ENCODE measurements at places on chromosomes 16 and 17.

GRCh38 chr16:54006693-54007092 is 279.9 kb downstream of the IRX3 start:
- no peak for DNase-seq

- no peak for DNase-seq
These were observed 55.3 kb upstream of the MTSS2 start for GRCh38 chr16:70740914-70741782.

DNA sequence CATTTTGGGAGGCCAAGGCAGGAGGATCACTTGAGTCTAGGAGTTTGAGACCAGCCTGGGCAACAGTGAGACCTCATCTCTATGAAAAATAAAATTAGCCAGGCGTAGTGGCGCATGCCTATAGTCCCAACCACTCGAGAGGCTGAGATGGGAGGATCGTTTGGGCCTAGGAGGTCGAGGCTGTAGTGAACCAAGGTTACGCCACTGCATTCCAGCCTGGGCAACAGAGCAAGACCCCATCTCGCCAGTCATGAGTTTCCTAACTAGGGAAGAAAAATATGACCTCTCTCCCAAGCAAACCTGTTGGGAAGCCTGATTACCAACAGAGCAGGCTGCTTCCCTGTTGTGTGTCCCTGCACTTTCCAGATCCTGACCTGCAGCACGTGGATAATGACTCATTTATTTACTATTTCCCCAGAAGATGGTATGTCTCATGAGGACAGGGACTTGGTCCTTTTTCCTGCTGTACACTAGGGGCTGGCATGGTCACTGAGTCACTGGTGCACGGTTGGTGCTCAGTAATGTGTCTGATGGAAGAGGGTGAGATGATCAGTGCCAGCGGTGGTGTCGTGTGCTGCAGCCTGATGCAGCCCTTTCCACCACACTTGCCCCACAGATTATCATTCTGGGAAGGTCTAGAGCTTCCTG is 30.8 kb downstream of the NMT1 start:
- DNase-seq = no peak

GRCh38 chr17:68613739-68614298 is 12.7 kb upstream of the FAM20A start:
- peak; percentile 72 for DNase-seq

GRCh38 chr16:49986351-49987124 is 38.5 kb upstream of the CNEP1R1 start:
- DNase-seq = no peak

DNA sequence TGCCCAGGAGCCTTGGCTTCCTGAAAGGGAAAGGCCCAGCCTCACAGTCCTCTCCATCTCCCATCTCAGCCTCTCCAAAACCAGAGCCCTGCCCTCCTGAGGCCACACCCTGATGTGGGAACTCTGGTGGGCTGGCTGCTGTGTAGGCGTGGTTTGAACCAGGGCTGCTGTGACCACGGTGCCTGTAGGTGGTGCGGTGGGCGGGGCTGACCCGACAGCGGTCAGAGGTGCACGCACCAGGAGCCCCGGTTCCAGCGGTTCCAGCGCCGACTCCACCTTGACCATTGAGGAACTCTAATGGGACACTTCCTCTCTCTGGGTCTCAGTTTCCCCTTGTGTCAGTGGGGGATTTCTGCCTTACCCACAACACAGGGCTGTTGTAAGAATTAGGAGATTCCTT is 2.4 kb downstream of the RAP1GAP2 start:
- DNase-seq = no peak

DNA sequence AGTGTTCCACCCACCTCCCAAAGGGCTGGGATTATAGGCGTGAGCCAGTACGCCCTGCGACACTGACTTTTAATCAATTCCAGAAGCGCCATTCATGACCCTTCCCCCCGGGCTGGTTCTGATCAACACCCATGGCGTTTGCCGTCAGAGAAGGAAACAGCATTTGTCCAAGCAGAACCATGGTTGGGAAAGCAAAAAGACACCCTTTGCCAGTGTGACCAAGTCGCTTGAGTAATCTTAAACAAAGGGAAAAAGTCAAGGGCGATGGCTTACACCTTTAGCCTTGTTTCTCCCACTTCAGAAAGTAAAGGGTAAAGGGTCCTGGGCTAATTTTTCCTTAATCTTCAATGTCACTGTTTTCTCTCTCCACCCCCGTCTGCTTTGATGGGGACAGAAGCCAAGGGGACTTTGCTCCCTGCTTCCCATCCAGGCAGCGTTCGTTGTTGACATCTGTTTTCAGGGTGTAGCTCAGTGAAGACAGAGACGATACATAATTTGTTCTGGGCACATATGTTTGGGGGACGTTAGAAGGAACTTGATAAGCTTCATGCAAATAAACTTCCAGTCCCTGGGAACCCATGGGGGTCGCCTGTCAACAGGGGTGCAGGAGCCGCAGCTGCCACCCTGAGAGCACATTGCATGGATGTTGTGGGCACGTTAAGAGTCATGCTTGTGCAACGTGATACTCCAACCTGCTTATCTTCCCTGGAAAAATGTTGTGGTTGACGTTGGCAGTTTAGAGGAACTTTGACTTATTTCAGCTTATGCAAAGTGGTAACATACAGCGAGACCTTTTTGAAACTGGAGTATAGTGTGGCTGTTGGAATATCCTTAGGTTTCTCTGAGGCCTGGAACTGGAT is 50.6 kb upstream of the TANGO6 start:
- no peak for DNase-seq

DNA sequence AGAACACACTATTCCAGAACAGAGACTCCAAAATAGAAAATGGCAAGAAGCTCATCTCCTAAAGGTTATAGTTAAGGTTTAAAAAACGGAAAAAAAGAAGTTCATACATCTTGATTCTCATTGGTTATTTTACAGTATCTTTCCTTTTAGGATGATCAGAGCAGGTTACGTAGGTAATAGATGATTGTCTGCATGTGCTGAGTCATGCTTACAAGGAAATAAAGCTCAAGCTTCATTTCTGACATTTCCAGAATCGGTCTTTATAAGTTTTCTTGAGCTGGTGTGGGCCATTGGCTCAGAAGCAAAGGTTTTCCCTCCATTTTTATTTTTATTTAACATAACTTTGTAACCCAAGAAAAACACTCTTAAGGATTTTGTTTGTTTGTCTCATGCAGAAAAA is 1030.3 kb upstream of the CDH8 start:
- DNase-seq = no peak

- no peak for DNase-seq
These were observed 170.4 kb downstream of the SNX29 start for GRCh38 chr16:12146966-12147365.

GRCh38 chr16:79419148-79419547 is 181.4 kb downstream of the MAF start:
- no peak for DNase-seq

GRCh38 chr17:38861399-38861843 is 7.9 kb upstream of the RPL23 start:
- peak; percentile 77 for DNase-seq

DNA sequence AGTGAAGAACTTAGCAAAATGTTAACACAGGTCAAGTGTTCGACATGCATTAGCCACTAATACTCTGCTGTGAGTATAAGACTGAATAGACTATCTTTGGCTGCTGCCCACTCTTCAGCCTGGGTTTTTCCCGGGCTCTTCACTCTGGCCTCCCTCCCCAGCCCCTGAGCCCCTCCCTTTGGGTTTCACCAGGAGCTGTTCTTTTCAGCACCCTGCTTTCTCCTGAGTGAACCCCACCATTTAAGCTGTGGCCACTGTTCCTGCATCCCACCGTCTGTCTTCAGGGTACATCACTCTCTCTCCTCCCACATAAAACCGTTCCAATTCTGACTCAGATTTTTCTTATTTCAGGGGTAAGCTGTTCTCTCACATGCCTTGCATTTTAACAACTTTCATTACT is 92.0 kb upstream of the ASIC2 start:
- no peak for DNase-seq

GRCh38 chr16:53530741-53531140 is 27.7 kb upstream of the AKTIP start:
- no peak for DNase-seq

DNA sequence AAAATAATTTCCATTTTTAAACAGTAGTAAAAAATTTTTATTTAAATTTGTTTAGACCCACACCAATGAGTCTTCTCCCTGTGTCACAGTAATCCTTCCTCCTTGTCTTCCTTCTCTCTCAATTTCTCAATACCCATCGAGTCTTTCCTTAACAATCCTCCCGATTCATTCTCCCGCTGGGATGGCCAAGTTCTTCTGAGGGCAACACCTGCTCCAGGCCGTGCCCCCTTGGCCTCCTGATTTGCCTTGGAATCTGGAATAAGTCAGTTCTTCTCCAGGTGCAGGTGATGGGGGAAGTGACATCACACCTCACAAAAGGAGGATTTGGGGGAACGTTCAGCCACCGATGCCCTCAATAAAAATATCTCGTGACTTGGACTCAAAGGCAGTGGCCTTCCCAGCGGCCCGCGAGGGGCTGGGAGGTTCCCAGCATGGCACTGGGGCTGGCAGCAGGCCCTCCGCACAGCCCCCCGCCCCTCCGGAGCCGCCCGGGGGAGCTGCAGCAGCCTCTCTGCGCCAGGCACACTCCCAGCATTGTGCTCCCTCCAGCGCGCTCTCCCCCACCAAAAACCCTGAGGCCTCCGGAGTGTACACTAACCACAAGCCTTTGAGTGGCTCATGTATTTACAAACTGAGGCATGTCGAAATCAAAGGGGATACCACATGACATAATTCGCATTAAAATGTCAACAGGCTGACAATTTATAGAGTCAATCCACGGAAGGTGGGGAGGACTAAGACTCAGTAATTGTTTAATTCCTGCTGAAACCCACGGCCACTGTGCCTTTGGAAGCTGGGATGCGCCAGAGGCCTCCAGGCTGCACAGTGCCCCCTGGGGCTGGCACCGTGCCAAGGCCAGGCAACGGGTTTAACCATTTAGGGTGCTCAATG is 120.5 kb downstream of the ZFHX3 start:
- no peak for DNase-seq

- DNase-seq = no peak
These were observed 3.8 kb upstream of the NOS2 start for GRCh38 chr17:27804113-27804512.

All from activated CD4-positive, alpha-beta T cell treated with anti-CD3 and anti-CD28 coated beads, Interleukin-10, Interleukin-2, amounts not matched to agents 100 ng/mL and 50 ng/mL, durations not matched to agents 16 hours and 8 hours (primary cell).